ENCODE measurements at places on chromosomes 6 and 20. TPM values are rescaled to one million over a fixed set of nuclear protein-coding genes. Genes with fewer than 3 reads are reported as not detected.
A peak's percentile ranks its signal among the peaks of the same experiment; 100 is the strongest.

GRCh38 chr6:19413323-19413722, 423.8 kb upstream of the ID4 start:
- no peak overlapping the region for H3K4me3 ChIP-seq
- H3K4me1 ChIP-seq: no peaks in the 10 kb centered on the region
- H3K36me3 ChIP-seq: no peaks in the 10 kb centered on the region
- no peak overlapping the region for H3K27ac ChIP-seq
- no peak for DNase-seq

DNA sequence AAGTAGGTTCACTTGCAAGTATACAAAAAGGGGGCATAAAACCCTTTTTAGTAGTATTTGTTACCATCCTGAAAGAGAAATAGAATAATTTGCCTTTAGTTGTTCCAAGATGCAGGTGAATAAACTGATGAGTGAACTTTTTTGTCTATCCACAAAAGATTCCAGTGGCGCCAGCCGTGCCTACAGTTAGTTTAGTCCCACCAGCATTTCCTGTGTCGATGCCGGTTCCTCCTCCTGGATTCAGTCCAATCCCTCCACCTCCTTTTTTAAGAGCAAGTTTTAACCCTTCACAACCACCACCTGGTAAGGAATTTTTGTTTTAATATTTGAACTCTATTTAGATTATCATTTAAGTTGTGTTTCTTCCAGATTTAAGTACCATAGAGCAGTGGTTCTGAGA, 90.9 kb downstream of the SCAF8 start:
- no peaks in the 10 kb centered on the region for H3K27me3 ChIP-seq
- DNase-seq: no peak
- no peaks in the 10 kb centered on the region for H3K4me1 ChIP-seq
- H3K27ac ChIP-seq: no peak overlapping the region
- no peak overlapping the region for H3K4me3 ChIP-seq

GRCh38 chr20:20872428-20872827, 160.0 kb upstream of the RALGAPA2 start:
- no peaks in the 10 kb centered on the region for H3K27me3 ChIP-seq
- DNase-seq: peak; percentile 5
- H3K4me3 ChIP-seq: no peak overlapping the region
- H3K27ac ChIP-seq: no peak overlapping the region

DNA sequence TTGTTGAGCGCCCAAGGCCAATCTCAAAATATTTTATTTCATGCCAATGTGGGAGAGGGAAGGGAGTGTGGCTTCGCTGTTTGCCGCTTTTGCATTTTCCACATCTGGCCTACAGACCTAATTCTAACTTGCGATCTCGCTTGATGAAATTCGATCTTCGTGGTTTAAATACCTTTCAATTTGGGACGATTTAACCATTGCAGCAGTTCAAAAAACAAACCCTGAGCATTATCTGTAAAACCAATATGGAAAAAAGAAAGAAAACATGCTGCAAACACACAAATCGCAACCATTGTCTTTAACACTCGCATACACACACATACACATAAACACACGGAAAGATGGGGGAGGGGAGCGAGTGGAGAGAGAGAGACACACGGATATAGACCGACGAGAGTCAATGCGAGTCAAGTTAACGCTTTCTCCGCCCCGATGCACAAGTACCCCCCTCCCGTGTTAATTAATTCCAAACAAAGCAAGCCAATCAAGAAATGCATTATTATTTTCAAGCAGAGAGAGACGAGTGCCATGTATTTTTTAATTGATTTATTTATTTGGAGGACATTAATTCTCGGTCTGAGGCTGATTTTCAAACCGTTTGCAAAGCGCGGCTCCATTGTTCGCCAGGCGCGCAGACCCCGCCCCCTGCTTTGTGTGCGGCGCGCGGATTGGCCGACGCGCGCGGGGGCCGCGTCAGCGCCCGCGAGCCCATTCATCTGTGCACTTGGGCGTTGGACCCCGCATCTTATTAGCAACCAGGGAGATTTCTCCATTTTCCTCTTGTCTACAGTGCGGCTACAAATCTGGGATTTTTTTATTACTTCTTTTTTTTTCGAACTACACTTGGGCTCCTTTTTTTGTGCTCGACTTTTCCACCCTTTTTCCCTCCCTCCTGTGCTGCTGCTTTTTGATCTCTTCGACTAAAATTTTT, at the start of gene MARCKS:
MARCKS (plus strand) TSS at position 721 of the 931 bp plus-strand sequence. CDS start 401 bp downstream, outside the sequence.
- H3K27ac ChIP-seq: peak within 1 kb of the TSS; percentile 96
- H3K4me1 ChIP-seq: peaks cover 7% of the 10 kb centered on the region
- H3K27me3 ChIP-seq: no peaks in the 10 kb centered on the region
- peak within 1 kb of the TSS; percentile 89 for H3K4me3 ChIP-seq

C6orf52 gene
- polyA plus RNA-seq: 1.6 TPM

GRIK2 gene
- 0.27 TPM for polyA plus RNA-seq

MTFR2 gene
- polyA plus RNA-seq: 6.5 TPM

VWA7 gene
- 11.9 TPM for polyA plus RNA-seq

Measured in small intestine (tissue), 16 donors.